ENCODE measurements at places on chromosomes 2 and 18.
A peak's percentile ranks its signal among the peaks of the same experiment; 100 is the strongest.

DNA sequence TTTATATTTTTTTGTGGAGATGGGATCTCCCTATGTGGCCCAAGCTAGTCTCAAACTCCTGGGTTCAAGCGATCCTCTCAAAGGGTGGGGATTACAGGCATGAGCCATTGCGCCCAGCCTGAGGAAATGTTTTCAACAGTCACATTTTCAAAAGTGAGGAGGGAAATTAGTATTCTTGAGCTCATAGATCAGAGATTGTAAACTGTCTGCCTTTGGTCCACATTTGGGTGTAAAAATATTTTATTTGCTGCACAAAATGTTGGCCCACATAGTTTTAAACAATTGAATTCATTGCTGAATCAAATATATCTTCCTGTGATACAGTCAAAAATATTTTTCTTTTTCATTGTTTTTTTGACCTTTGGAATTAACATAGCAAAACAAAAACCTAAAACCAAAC lies 48.6 kb downstream of the NOP58 start:
- no peak for DNase-seq

- DNase-seq: no peak
These were observed 156.2 kb downstream of the SH3RF3 start for GRCh38 chr2:109285244-109285651.

- no peak for DNase-seq
These were observed 5.3 kb upstream of the NCL start for GRCh38 chr2:231469583-231469950.

GRCh38 chr2:214077727-214078126 lies 333.1 kb upstream of the VWC2L start:
- DNase-seq: no peak

GRCh38 chr2:124264551-124265091 lies 239.5 kb downstream of the CNTNAP5 start:
- no peak for DNase-seq

DNA sequence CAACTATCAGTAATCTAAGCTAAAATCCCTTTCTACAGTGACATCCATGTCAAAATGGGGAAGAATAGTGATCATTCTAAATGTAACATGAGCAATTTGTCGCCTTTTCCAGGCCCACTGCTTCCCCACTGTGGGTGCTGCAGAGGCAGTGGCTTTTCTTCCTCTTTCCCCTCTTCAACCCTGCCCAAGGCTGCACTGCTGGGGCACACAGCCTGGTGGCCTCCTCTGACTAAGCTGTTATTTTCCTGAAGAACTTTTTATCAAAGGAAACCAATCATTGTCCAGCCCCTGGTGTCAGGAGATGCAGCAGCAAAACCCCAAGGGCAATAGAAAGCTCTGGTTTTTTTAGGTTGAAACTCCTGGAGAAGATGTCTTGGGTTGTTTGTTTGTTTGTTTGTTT lies 117.6 kb upstream of the KLF7 start:
- peak; percentile 9 for DNase-seq

DNA sequence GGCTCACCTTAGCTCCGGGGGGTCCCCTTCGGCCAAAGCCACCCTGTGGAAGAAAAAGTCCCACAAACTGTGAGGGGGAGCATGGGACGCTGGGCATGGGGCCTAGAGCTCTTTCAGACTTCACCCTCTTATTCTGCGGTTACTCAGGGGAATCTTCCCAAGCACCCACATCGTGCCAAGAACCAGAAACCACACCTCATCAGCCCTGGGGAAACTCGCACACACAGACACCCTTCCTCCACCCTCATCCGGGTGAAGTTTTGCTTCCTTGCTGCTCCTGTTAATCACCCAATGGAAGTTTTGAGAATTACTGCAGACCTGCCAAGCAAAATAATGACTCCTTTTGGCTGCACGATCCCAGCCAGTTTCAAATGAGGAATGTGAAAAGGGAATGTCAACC lies 59.1 kb downstream of the COL6A3 start:
- no peak for DNase-seq

GRCh38 chr2:230042195-230042594 lies 26.5 kb downstream of the SLC16A14 start:
- no peak for DNase-seq

- no peak for DNase-seq
These were observed 68.4 kb downstream of the TWIST2 start for GRCh38 chr2:238916176-238916874.

DNA sequence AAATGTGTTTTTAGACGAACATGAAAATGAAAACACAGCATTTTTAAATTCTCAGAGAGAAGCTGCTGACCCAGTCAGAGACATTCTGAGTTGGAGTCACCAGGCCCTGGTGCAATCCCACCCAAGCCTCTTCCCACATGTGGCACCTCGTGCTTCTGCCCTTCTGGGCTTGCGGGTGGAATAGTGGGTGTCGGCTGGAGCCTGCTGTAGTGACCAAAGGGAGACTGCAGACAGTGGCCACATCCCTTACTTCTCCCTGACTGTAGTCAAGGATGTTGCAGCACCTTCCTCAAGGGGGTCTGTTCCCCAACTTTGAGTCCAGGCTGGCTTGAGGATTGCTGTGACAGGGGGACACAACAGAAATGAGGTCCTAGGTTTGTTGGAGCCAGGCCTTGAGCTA lies 104.4 kb upstream of the GLI2 start:
- no peak for DNase-seq

DNA sequence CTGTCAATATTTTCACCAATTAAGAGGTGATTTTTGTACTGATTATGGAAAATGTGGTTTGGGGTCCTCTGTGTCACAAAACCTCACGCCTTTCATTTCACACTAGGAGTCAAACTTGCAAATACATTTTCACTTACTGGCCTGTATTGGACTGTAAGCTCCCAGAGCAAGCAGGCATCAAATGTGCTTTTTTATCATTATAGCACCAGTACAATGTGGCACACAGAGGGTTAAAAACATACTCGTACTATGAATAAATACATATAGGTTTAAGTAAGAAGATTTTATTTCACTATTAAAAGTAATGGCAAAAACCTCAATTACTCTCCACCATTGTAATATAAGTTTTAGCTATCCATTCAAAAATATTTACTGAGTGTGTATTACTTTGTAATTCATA lies 56.7 kb downstream of the ABCB11 start:
- no peak for DNase-seq

GRCh38 chr2:46774499-46775228 lies 140.9 kb downstream of the MCFD2 start:
- DNase-seq: no peak

DNA sequence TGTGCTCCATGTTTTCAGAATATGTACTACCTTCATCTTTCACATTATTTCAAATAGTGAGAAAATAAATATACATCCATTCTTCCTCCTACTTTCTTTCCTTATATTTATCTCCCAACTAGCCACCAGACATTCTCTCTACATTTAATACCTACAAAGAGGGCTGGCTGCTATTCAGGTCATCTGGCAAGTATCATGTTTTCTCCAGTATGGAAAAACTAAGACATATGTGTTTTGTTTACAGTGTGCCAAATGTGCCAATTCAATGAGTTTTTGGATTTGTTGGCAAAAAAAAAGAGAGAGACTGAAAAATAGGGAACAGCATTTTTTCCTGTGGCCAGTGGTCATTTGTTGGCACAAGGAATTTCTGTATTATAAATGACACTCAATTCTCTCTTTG lies 1207.3 kb downstream of the DPP10 start:
- no peak for DNase-seq

DNA sequence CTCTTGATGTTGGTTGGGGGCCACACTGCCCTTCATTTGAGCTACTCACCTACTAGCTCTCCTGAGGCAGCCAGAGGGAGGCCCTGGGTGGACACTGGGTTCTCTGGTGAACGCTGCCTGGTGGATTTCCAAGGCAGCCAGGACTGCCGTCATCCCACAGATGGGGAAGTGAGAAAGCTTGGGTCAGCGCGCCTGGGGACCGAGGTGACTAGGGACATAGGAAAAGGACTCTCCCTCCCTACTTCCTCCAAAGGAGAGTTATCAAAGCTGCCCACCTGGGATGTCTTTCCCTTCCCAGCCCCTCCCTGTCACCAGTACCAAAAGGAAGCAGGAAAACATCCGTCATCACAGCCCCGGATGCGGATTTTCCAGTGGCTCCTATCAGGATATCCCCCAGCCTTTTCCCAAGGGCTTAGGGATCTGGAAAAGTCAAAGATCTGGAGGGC lies 3.8 kb upstream of the SEMA4C start:
- DNase-seq: no peak

DNA sequence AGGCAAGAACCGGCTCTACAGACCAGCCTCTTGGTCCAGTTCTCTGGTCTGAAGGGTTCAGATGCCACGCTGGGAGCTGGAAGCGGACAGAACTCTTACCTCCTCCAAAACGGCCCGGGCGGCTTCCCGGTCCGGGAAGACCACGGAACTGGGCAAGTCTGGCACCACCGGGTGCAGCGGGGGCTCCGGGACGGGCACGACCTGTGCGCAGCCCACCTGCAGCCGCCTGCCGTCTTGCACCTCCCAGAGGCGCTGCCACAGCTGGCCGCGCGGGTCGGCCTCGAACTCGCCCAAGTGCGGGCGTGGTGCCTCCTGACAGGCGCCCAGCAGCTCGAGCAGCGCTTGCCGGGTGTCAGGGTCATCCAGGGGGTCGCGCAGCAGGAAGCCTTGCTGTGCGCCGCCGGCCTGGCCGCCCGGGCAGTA lies 773 bp downstream of the CMPK2 start:
- DNase-seq: no peak

- DNase-seq: no peak
These were observed 119.9 kb upstream of the TEX51 start for GRCh38 chr2:126778561-126779501.

GRCh38 chr2:127608061-127609030 lies 37.6 kb upstream of the GPR17 start:
- DNase-seq: no peak

Data from CD4-positive, alpha-beta T cell treated with Interleukin-12 subunit alpha and Interleukin-12 subunit beta, for 1 hour (primary cell).